ENCODE measurements at places on chromosomes 16 and 17.

- DNase-seq, result no peak
Measured at GRCh38 chr16:54210452-54211125, 76.0 kb downstream of the IRX3 start.

GRCh38 chr16:58272855-58273254 is 22.0 kb downstream of the PRSS54 start:
- no peak for DNase-seq

DNA sequence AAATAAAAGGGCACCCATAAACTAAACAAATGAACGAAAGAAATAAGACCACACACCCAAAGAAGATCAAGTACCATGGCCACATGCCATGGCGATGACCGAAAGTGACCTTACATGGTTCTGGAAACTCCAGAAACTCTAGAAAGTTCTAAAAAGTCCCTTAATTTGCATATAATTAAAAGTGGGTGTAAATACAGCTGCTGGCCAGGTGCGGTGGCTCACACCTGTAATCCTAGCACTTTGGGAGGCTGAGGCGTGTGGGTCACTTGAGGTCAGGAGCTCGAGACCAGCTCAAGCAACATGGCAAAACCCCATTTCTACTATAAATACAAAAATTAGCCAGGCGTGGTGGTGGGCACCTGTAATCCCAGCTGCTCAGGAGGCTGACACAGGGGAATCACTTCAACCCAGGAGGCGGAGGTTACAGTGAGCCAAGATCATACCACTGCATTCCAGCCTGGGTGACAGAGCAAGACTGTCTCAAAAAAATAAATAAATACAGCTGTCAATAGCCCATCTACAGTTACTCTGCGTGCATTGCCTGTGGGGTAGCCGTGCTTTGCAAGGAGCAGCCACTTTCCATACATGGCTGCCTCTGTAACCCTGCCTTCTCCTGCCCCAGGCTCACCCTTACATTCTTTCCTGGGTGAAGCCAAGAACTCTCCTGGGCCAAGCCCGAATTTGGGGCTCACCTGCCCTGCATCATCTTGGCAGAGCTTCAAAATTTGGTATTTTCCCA is 7.2 kb upstream of the ZNF778 start:
- no peak for DNase-seq

DNA sequence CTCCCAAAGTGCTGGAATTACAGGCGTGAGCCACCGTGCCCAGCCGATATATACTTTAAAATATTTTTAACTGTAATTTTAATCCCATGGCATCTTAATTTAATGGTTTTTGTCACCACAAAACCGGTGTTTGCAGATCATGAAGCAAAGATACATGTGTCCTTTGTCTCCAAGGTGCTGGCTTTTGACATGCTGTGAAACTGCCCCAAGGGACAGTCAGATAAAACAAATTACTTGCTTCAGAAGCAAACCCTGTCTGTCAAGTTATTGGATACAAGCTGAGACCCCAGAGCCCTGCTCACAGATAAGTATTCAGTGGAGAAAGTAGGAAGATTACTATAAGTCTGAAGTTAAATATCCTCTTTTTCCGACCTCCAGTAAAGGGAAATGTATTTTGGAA is 39.8 kb downstream of the ARL4D start:
- no peak for DNase-seq

- no peak for DNase-seq
Measured at GRCh38 chr17:78759969-78760352, 22.1 kb downstream of the CYTH1 start.

DNA sequence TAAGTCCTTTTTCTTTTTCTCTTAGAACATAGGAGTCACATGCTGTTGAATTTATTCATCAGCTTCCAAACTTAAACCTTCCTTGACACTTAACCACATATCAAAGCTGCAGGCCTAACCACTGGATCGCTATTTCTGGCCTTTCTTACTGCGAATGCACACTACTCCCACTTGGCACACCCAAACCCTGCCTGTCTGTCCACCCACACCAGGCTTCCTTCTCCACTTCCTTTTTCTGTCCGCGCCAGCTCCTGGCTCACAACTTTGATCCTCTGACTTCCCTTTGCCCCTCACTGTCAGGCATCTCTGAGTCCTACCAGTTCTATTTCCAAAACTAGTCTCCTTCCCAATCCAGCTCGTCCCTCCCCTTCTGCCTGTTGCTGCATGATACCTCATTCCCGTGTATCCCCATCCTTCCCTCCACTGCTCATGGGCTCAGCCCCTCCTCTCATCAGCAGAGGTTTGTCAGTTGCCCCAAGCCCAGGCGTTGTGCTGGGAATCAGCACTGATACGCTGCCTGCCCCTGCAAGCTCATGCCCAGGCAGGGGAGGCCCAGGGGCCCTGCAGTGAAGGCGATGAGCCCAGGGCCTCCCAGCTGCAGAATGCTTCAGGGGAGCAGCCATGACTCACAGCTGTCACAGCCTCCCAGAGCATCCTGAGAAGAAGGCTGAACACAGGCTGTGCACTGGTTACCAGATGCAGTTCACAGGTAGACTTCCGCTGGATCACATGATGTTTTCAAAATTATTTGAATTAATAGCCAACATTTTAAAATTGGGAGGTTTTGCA is 179.8 kb downstream of the KATNIP start:
- DNase-seq, result no peak

GRCh38 chr16:26952411-26952810 is 114.3 kb upstream of the C16orf82 start:
- no peak for DNase-seq

DNA sequence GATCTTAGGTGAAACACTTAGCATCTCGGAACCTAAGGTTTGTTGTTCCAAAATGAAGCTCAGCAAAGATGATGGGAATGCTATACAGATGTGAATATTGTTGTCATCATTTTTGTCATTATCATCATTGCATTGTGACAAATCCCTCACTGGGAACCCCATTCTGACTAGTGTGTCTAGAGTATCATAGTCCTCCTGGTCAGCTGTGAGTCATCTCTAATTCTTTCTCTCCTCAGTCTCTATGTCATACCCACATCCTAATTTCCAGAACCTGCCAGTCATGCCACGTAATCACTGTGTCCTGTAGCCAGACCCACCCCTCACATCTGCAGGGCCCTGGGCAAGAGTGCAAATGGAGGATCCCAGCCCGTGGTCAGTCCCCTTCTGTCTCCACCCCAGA is 60.5 kb upstream of the CLEC3A start:
- no peak for DNase-seq

GRCh38 chr17:68611353-68612208 is 10.4 kb upstream of the FAM20A start:
- DNase-seq, result no peak

- peak; percentile 55 for DNase-seq
Measured at GRCh38 chr17:35807371-35808144, 1.7 kb upstream of the TAF15 start.

- DNase-seq, result no peak
Measured at GRCh38 chr17:36127199-36127893, 23.7 kb downstream of the CCL4 start.

DNA sequence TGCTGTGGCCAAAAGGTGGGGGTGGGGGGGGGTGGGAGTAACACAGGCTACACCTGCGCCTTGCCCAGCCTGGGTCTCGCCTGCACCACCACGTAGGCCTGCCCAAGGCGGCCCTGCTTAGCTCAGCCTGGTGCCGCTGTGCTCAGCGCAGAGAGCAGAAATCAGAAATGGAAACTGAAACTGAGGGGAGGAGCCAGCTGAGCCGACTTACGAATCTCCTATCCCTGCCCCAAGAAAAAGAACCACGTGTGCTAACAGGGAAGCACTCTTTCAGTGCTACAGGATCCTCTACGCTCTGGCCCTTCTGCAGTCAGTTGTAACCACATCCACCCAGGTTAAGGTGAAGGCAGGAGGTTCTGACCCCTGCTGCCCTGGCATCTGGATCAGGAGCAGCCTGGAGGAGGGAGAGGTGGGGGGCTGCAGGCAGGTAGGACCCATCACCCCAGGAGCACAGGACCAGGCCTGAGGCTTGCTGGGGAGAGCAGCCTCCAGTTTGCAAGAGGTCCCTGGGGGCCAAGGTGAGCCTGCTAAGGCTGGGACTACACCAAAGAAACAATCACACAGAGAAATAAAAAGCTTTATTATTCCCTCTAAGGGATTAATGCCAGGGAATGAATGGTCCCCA is at the start of gene DHX58:
Gene DHX58, minus strand, starts transcription at position 163 of the 625 bp plus-strand sequence. CDS start 822 bp downstream, outside the sequence.
- peak; percentile 93 for DNase-seq

DNA sequence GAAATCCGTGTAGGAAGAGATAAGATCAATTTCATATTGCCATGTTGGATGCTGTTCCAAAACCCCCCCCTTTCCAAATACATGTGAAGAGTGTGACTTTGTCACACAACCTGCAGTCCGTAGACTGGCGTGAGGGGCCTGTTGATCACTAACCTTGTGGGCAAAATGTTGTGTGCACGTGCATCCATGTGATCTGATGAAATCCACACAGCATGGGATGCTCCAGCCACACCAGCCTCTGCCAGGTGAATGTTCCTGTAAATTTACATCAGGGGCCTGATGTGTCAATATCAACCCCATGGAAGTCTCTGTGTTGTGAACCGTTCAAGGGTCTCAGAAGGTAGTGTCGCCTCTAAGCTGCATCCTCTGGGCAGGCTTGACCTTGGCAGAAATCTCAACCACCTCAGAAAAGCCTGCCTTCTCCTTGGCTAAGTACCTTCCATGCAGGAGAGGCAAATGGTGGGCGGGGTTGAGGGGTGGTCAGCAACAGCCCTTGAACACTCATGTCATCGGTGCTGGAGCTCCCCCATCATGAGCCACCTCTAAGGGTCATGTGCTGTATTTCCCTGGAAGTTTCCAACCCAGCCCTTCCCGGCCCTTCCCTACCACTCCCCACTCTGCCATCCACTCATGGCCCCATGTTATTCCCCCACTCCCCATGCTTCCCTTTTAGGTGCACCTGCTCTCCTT is 78.2 kb upstream of the DNAH17 start:
- no peak for DNase-seq

GRCh38 chr17:59010026-59010425 is 96.7 kb downstream of the TRIM37 start:
- no peak for DNase-seq

- DNase-seq, result no peak
Measured at GRCh38 chr17:33896263-33896662, 358.8 kb upstream of the CCL2 start.

GRCh38 chr16:695355-696089 is 5.3 kb upstream of the WDR24 start:
- DNase-seq, result no peak

GRCh38 chr17:77178563-77178962 is 37.8 kb downstream of the SEC14L1 start:
- no peak for DNase-seq

DNA sequence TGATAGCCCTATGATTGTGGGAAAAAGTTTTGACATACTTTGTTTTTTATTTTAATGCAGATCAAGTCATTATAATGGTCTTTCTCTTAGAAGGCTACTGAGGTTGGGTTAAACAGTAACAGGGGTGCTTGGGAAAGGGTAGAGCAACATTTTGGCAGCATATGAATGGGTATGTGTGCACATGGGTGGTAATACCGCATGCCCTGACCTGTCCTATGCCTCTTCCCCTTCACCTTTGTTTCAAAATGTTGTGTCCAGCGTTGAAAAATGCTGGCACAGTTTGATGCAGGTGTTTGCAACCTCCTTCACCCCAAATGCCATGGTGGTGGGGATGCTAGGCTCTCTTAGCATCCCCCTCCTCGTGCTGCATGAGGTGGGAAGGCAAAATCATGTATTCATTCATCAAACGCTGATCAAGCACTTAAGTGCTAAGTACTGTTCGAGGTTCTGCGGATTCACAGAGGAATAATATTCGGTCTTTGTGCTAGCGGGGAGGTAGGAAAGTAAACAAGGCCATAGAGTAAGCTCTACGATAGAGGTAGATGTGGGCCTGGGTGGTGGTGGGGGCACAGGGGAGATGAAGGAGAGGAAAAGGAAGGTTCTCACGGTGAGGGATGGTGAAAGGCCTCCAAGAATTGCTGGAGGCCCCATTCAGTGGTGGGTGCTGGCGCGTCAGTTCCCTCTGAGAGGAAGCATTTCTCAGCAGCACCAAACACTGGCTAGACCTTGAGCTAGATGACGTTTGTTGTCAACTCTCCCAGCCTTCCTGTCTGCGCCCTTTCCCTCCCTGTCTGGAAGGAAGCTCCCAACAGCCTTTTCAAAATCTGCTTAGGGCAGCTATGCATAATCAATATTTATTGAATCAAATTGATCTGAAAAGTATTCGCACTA is 13.3 kb upstream of the MARCHF10 start:
- DNase-seq, result no peak

DNA sequence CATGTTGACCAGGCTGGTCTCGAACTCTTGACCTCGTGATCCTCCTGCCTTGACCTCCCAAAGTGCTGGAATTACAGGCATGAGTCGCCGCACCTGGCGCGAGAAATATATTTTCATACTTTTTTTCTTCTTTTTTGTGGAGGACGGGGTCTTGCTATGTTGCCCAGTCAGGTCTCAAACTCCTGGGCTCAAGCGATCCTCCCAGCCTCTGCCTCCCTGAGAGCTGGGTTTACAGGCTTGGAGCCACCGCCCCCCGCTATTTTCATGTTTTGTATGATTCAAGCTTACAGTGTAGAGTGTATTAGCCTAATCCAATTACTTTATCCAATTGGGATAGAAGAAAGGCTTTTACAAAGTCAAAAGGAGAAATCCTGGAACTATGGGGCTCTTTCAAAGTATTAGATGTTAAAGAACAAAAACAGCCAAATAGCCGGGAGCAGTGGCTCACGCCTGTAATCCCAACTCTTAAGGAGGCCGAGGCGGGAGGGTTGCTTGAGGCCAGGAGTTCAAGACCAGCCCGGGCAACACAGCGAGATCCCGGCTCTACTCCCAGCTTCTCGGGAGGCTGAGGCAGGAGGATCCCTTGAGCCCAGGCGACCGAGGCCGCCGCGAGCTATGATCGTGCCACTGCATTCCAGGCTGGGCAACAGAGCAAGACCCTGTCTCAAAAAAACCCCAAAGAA is 1.4 kb upstream of the MAP1LC3B start:
- no peak for DNase-seq

DNA sequence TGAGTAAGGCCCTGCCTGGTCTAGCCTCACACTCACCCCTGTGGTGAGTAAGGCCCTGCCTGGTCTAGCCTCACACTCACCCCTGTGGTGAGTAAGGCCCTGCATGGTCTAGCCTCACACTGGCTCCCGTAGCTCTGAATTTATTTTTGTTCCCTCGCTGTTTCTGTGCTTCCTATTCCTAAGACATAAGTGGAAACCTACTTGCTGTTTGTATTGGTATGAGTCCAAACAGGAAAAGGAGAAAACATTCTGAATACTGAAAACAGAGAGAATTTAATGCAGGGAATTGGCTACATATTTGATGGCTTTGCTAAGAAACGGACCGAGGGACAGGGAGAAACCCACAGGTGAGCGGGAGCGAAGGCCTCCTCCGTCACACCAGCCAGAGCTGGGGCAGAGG is 267.8 kb downstream of the FOXL1 start:
- DNase-seq, result no peak
